Astrocyte of the cerebellum (primary cell): ENCODE measurements at places on chromosomes 12 and 14.

DNA sequence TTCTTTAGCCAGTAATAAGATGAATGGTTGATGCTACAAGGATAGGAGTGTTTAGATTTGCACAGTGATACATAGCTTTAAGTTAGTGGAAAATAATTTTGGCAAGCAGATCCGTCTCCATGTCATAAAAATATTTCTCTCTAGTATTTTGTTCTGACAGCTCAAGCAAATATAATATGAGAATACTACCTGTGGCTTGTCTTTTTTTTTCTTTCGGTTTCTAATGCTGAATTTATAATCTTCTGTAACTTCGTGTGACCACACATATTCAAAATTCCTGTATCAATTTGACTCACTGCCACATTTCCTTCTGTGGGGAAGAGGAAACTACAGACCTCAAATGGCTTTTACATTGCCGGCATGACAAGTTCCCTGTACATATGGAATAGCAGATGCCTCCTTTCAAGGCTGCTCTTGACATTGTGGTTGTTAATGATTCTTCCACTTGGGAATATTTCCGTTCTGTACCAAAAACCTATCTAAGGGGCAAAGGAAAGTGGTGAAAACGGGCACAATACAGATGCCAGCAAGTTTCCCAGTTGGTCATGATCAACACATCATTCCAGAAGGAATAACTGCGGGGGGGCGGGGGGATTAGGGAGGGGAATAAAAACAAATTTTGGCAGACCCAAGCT, 103.6 kb upstream of the CCDC91 start:
- DNase-seq: no peak

DNA sequence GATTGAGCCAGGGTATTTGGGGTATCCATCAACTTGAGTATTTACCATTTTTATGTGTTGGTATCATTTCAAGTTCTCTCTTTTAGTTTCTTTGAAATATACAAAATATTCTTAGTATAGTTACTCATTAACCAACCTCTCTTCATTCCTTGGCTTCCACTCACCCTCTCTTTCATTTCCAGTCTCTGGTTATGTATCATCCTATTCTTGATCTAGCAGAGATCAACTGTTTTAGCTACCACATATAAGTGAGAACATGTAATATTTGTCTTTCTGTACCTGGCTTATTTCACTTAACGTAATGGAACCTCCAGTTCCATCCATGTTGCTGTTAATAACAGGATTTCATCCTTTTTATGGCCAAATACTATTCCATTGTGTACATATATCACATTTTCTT, 86.9 kb downstream of the DACT1 start:
- DNase-seq: no peak

DNA sequence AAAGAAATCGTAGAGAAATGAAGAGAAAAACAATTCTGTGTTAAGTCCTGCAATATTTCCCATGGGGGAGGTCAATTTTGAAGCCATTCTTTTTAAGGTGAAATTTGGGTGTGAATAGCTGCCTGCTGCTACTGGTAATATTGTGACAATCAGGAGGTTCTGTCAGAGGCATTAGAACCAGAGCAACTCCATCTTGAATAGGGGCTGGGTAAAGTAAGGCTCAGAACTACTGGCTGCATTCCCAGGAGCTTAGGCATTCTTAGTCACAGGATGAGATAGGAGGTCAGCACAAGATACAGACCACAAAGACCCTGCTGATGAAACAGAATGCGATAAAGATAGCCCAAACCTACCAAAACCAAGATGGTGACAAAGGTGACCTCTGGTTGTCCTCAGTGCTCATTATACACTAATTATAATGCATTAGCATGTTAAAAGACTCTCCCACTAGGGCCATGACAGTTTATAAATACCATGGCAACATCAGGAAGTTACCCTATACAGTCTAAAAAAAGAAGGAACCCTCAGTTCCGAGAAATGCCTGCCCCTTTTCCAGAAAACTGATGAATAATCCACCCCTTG, 24.8 kb upstream of the MTHFD1 start:
- peak; percentile 6 for DNase-seq

DNA sequence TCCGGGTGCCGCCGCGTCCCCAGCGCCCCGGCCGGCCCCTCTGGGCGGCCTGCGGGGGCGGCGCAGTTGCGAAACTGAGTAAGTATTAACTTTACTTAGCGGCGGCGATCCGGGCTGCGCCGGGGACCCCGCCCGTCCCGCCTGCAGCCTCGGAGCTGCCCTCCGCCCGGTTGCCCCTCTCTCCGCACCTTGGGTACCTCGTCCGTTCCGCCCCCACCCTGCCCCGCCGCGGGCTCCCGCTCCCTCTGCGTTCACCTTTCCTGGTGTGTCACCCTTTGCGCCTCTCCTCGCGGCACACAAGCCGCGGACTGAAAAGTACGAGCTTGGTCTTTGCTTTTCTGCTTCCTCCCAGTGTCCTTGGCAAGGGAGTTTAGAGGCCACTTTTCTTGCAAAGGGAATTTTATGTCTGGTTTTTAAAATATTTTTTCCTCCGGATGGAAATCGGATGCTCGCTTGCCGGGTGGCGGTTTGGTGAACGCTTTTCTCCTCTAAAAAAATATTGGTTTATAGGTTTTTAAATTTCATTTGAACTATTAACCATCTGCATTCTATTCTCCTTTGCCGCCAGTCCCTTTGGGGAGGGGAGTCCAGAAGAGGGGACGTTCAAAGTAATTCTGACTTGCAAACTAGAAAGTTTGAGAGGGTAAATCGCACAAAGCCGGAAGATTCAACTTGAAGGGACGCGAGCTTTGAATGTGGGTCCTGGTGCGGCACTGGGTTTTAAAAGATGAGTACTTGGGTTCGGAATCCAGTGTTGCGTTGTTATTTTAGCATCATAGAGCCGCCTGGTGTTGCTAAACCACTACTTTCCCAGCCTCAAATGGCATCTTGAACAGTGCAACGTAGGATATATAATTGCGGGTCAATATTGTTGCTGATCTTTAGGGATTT, 834 bp downstream of the RASSF8 start:
- peak; percentile 62 for DNase-seq

- no peak for DNase-seq
Observed at GRCh38 chr14:99246536-99247097, 25.4 kb downstream of the BCL11B start.

DNA sequence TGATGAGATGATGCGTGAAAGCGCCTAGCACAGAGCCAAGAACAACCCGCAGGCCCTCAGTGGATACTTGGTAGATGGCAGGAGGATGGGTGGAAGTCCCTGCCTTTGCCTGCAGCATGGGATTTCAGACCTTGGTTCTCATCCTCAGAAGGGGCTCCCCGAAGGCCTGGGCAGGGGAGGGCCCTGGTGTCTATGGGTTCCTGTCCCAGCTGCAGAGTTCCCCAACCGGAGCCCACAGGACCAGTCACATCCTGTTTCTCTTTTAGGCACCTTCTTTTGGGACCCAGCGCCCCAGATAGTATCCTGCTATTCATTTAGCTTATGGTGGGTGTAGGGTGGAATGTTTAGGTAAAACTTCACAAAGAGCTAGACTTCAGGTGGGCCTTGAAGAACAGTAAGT, 55.5 kb downstream of the CALM1 start:
- no peak for DNase-seq
